ENCODE measurements at places on chromosomes 11 and 22.

GRCh38 chr11:116162086-116162885 lies 610.5 kb downstream of the BUD13 start:
- no peak for DNase-seq

GRCh38 chr11:2140411-2141400 lies 1.5 kb upstream of the IGF2 start:
- DNase-seq, result no peak

DNA sequence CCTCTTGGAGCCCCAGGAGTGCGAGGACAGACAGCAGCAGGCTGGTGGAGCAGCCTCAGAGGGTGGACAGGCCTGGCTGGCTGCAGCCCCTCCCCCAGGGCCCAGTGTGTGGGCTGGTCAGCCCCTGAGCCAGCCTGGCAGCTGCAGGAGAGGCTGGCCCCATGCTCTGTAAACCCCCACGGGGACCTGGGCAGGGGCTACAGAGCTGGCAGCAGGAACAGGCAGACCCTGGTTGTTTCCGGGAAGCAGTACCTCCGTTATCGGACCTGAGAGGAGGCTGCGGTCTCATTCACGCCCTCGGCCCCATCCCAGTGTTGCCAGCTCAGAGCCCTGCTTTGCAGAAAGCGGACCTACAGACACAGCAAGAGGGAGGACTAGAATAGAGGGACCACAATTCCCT lies 38.5 kb upstream of the COMT start:
- DNase-seq, result no peak

- DNase-seq, result no peak
Measured at GRCh38 chr11:10604340-10604748, 35.9 kb upstream of the LYVE1 start.

- peak; percentile 8 for DNase-seq
Measured at GRCh38 chr11:22763166-22763565, 66.4 kb downstream of the SVIP start.

DNA sequence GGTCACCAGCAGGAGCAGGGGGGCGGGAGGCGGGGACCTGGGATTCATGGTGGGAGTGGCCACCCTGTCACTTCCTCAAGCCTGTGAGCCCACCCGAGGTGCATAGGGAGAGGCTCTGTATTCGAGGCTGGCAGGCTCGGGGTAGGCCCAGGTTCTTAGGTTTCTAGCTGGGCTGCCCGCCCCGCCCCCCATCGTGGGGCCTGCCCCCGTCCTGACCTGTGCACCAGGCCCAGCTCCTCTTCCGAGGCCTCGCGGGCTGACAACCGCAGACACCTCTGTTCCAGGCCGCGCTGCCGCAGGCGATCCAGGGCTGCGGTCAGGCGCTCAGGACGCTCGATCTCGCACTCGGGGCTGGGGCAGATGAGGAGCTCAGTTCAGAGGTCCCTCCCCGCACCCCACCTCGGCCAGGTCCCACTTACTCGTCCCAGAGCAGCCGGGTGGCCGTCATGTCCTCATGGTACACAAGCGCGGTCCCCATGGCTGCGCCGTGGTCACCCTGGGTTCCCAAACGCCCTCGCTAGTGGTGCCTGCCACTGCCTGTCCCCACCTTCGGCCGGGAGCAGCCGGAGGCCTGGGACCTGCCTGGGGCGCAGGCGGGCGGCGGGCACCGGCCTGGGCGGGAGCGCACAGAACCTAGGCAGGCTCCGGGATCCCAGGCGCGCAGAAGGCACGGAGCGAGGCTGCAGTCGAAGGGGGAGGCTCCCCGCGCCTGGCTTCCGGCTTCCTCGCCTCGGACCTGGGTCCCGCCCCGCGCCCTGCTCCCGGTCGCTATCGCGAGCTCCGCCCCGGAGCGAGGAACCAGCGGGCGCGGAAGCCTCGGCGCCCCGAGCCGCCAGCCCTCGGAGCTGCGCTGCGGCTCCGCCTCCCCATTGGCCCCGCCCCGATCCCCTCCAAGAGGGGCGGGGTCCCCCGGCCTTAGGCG lies at the start of gene HDAC10:
TSS of gene HDAC10 (minus strand) at position 711 of the 922 bp plus-strand sequence. CDS start at position 478, 233 bp downstream.
- DNase-seq, result peak; percentile 45

- no peak for DNase-seq
Measured at GRCh38 chr22:50039669-50040443, 18.2 kb downstream of the TTLL8 start.

- DNase-seq, result no peak
Measured at GRCh38 chr11:47378836-47379170, 456 bp upstream of the SPI1 start.
